ENCODE measurements at places on chromosomes 12 and 14.

DNA sequence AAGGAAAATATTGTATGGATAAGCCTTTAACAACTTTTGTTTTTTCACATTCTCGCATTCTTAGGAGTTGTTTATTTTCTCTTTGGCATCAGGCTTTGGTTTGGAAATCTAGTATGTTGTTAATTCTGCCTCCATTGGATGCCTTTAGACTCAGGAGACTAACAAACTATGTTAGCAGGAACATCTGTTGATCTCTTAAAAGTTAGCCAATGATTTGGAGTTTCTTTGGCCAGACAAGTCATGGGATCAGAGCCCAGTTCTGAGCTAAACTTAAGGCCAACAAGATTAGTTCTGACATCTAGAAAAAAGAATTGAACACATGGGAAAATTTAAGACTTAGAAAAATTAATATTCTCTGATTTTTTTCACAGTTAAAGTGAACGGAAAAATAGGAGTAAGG, 35.3 kb upstream of the STRAP start:
- no peak for DNase-seq

GRCh38 chr12:110619534-110619953, 5.6 kb downstream of the TCTN1 start:
- no peak for DNase-seq

GRCh38 chr14:63893701-63894458, 41.1 kb downstream of the SYNE2 start:
- no peak for DNase-seq

- no peak for DNase-seq
These were observed 178.4 kb upstream of the PARP11 start for GRCh38 chr12:4051596-4051995.

GRCh38 chr12:15928870-15929571, 17.9 kb downstream of the DERA start:
- DNase-seq, result no peak

GRCh38 chr12:84411031-84411430, 501.6 kb downstream of the SLC6A15 start:
- no peak for DNase-seq

DNA sequence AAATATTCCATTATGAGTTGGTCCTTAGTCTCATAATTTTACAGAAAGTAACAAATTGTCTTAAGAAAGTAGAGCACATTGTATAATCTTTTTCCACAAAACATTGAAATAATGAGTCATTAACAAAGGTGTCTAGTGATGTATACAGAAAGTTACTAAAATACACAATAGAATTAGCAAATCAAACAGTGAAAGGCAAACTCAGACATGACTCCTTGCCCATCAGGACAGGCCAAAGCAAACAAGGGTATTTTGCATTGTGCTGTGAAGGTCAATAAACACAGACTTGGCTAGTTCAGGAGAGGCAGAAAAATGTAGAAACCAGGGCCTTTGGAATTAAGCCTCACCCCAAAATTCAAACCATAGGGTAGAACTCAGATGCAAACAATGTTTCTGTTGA, 37.3 kb downstream of the SIX4 start:
- no peak for DNase-seq

- DNase-seq, result no peak
These were observed 310.8 kb downstream of the BCL11B start for GRCh38 chr14:98961191-98961590.

DNA sequence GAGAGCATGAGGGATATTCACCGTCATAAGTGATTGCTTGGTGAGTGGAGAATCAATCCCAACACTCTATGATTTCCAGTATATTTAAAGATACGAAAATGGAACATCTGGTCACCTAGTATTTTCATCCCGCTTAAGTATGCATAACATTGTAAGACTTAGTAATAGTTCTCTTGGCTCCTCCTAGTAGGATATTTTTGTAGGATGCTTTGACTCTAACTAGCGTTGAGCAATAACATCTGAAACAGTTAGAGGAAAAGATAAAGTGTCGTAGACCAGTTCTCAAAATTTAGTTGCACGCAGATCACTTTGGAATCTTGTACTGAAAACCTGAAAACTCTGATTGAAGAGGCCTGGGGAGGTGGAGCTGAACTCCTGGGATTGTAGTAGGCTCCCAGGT, 7.6 kb downstream of the SAMD4A start:
- DNase-seq, result no peak

GRCh38 chr12:21675096-21675495, 17.5 kb upstream of the LDHB start:
- DNase-seq, result no peak
